Left lung (tissue), 14 donors: ENCODE measurements at places on chromosomes 13 and 19.
A peak's percentile ranks its signal among the peaks of the same experiment; 100 is the strongest.

GRCh38 chr19:3132971-3133792 lies 2.7 kb upstream of the GNA15 start:
- DNase-seq: peak; percentile 78

- no peak for DNase-seq
These were observed 98.4 kb upstream of the RAP2A start for GRCh38 chr13:97335488-97336134.

DNA sequence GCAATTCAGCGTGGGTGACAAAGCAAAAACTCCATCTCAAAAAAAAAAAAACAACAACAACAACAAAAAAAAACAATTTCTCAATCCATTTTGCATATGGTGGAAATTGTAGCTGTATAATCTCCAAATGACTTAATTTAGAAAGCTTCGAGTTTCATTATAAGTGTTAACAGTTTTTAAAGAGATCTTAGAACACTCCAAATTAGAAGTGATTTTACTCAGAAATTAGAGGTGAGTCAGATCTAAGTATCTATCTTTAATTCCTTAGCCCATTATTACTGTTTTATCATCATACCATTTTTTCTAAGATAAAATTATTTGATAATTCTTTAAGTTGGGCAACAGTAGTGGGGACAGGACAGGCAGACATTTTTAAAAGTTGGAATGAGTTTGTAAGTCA lies 60.5 kb downstream of the ZMYM2 start:
- DNase-seq: no peak

- no peak for DNase-seq
These were observed 24.7 kb downstream of the ATP11A start for GRCh38 chr13:112714376-112715174.

DNA sequence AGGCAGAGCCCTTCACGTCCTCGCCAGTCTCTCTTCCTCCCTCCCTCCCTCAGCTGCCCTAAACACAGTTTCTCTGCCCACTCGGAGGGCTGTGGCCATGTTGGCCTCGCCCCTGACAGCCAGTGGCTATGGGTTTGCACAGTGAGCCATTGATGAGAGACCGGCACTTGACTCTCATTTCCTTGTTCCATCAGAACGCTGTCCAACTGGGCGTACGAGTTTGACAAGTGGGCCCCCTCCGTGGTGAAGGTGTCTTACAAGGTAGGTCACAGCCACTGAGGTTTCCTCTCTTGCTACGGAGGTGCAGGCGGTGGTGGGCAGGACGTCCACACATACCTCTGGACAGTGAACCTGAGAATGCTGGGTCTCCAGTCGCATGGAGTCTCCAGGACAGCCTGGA lies 57.9 kb downstream of the SMARCA4 start:
- DNase-seq: peak; percentile 9

DNA sequence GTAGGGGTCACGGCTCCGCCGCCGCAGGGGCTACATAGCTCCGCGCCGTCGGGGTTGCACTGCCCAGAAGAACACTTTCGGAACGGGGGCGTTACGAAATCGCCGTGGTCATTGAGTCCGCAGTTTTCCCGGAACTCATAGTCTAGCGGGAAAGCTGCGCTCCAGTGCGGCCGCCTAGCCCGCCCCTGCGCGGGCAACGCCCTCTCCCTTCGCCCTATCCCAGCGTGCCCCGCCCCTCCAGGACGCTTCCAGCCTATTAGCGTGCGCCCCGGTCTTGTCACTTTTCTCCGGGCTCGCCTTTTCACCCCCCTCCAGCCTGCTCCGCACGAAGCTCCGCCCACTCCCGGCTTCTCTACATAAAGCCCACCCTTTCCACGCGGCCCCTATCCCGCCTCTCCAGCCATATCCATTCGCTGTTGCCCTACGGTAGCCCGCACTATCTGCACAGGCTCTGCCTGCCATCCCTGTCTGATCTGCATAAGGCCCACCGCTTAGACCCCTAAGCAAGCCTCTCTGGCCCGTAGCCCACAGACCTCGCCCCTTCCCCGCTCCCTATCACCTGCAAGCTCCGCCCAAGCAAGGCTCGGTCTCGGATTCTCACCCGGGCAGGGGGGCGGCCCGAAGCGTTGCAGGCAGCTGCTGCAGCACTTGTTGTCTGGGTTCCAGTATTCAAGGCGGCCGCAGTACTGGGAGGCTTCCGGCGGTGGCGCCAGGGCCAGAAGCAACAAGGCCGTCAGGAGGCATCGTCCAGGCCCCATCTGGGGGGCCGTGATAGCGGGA lies 1.6 kb downstream of the IGFLR1 start:
- peak; percentile 99 for DNase-seq

DNA sequence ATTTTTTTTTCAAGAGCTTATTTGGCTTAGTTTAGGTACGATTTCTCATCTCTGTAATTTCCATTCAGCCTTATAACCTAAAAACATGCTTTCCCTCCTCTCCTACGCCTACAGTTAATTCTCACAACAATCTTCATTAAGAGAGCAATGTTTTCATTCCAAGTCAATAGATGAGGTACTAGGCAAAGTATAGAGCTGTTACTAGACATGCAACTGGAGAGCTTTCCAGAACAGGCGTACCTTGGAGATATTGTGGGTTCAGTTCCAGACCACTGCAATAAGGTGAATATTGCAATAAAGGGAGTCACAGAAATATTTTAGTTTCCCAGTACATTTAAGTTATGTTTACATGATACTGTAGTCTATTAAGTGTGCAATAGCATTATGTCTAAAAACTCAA lies 34.8 kb downstream of the TGDS start:
- DNase-seq: no peak

- DNase-seq: no peak
These were observed 4.9 kb upstream of the ERCC1 start for GRCh38 chr19:45428384-45429231.

GRCh38 chr19:35710784-35711723 lies 6.7 kb downstream of the ZBTB32 start:
- DNase-seq: no peak

DNA sequence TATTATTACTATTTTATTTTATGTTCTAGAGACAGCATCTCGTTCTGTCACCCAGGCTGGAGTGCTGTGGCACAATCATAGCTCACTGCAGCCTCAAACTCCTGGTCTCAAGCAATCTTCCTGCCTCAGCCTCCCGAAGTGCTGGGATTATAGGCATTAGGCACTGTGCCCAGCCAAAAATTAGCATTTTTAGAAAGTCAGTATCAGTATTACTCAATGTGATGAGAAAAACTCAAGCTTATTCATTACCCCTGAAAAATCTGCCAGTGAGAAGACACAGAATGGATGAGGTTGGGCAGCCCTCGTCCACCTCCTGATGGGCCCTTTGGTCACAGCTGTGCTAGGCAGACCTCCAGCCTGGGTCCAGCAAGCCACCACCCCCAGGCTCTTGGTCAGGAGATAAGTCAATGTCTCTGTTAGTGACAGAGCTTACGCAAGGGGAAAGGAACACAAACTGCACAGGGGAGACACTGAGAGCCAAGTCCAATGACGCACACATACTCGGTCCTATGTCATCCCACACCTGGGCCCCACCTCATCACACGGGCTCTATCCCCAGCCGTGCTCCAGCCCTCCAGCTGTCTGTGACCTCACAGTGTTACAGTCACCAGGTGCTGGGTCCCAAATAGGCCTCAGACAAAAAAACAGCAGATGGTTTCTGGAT lies 19.8 kb downstream of the PEPD start:
- peak; percentile 31 for DNase-seq

DNA sequence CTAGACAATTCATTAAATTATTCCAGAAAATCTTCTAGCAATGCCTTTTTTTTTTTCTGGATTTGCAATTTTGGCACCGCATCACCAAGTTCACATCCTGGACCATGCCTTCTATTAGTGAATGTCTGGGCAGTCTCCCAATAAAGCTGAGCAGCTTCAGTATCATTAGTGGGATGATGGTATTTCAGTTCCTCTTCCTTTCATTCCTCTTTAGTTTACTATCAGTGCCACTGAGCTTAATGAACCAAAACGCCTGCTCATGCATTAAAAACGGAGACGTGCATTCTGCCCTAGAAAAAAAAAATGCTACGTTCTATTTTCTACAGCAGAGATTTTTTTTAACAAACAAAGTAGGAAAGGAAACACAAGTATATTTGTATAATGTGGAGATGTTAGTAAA lies 343.0 kb downstream of the PCDH9 start:
- DNase-seq: peak; percentile 54

- DNase-seq: no peak
These were observed 4.0 kb downstream of the EFNA2 start for GRCh38 chr19:1289686-1290025.

DNA sequence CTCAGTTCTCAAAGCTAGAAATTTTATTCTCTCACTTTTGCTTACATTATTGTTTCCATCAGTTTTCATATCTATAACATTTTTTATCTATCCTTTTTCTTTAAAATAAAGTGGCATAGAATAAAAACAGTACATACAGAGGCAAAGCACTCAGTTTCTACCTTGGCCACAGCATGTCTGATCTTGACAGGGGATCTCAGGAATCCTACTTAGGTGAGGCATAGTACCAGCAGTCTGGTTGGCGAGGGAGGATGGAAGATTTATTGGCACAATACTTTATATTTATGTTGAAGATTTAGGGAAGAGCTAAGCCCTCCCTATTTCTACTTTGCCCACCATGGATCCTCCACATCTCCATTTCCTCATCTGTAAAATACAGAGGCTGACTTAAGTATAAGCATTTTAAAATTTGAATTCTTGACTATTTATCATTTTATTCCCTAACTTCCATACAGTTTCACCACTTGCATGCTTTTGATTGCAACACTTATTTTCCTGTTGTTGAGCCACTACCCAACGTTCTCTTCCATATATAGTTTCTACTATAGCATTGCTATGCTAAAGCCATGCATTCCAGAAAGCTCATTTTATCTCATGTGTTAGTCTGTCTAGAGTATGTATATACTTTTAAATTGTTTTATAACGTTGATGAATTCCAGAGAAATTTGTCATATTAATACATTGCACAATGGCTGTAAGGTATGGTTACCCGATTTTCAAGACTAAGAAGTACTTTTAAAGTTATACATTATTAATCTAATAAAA lies 506.7 kb downstream of the KCTD12 start:
- DNase-seq: no peak

DNA sequence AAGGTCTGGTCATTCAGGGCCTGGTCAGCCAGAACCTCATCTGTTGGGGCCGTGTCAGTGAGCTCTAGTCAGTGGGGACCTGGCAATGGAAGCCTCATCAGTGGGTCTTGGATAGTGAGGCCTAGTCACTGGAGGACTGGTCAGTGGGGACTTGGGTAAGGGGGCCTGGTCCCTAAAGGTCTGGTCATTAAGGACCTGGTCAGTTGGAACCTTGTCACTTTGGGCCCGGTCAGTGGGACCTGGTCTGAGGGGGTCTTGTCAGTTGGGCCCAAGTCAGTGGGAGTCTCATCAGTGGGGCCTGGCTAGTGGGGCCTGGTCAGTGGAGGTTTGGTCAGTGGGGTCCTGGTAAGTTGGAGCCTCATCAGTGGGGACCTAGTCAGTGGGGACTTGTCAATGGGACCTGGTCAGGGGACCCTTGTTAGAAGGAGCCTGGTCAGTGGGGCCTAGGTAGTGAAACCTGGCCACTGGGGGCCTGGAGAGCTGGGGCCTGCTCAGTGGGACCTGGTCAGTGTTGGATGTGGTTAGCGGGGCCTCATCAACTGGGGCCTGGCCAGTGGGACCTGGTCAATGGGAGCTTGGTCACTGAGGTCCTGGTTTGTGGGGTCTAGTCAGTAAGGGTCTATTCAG lies 43.7 kb upstream of the TPM4 start:
- DNase-seq: no peak

GRCh38 chr13:46675016-46675415 lies 121.9 kb downstream of the ESD start:
- DNase-seq: no peak

GRCh38 chr13:110308656-110309359 lies 1.7 kb downstream of the COL4A2 start:
- DNase-seq: no peak

DNA sequence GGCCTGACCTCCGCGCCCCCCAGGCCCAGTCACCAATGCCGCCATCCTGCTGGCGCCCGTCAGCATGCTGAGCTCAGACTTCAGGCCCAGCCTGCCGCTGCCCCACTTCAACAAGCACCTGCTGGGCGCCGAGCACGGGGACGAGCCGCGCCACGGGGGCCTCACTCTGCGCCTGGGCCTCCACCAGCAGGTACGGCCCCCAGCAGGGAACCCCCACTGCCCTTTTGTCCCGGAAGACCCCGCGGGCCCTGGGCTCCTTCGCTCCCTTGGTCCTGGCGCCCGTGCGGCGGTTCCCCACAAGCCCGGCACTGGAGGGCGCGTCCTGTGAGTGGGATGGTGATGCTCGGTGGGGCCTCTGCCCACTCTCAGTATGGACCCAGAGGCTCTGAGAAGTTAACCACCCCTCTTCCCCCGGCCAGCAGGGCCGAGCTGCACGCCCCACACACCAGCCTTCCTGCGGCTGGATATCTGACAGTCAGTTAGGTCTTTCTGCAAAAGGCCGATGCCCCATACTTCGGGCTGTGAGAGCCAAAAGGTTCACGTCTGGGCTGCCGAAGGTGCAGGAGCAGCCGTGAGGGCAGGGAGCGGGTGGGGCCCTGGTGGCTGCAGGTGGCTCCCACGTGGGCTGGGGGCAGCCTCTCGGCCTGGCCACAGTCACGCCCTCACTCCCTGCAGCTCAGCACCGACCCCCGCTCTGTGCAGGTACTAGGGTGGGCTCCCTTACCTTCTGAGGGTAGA lies 8.0 kb downstream of the WDR18 start:
- DNase-seq: no peak

- DNase-seq: peak; percentile 11
These were observed 940 bp upstream of the DCUN1D2 start for GRCh38 chr13:113491418-113491883.

DNA sequence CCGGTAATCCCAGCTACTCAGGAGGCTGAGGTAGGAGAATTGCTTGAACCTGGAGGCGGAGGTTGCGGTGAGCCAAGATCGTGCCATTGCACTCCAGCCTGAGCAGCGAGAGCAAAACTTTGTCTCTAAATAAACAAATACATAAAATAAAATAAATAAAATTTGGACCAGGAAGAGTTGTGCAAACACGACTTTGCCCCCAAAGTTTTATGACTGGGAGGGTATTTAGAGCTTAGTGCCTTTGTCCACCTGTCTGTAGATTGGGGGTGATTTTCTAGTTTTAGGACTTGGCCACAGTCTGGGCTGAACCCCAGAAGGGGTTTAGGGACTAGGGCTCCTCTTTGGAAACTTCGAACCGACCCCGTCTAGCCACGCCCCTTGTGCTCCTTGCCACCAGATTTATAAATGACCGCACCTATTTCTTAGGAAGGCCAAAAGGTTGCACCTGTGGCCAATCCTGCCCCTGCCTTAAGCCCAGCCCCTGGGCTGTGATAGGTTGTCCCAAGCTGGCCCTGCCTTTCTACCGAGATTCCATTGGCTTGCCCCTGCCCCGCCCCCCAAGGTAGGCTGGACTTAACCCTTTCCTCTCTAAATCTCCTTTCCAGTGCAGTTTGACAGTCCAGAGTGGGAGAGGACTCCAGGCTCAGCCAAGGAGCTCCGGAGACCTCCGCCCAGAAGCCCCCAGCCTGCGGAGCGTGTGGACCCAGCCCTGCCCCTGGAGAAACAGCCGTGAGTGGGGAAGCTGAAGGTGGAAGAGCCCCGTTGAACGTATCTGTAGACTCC lies 5.3 kb downstream of the SHD start:
- DNase-seq: no peak

- no peak for DNase-seq
These were observed 3.7 kb downstream of the TINCR start for GRCh38 chr19:5563935-5564612.
